ENCODE measurements at places on chromosomes 5 and 9.

GRCh38 chr5:15215056-15215455 lies 284.9 kb upstream of the FBXL7 start:
- no peak for DNase-seq

DNA sequence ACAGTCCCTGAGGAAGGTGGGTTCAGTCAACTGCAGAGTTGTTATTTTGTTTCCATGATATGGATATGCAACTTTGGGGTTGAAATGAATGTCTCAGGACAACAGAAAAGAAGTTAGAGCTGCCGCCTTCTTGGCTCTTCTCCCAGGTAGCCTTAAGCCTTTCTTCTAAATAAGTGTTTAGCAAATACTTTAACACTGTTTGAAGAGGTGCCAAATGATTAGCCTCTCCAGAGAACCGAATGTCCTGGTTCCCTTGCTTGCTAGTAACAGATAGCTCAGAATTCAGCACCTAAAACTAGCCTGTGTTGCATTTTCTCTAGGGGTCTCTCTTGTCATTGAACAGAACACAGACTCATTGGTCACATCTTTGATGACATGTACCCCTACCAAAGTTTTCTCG lies 127.7 kb upstream of the PIK3R1 start:
- no peak for DNase-seq

GRCh38 chr9:1947438-1947837 lies 67.7 kb upstream of the SMARCA2 start:
- DNase-seq = no peak

- DNase-seq = no peak
Measured at GRCh38 chr9:91151718-91152095, 210.0 kb downstream of the AUH start.

GRCh38 chr5:17156463-17156862 lies 61.0 kb upstream of the BASP1 start:
- DNase-seq = no peak

GRCh38 chr9:131410044-131410491 lies 16.2 kb downstream of the PRRC2B start:
- DNase-seq = no peak

- DNase-seq = peak; percentile 4
Measured at GRCh38 chr5:173829826-173830225, 58.3 kb upstream of the CPEB4 start.

- no peak for DNase-seq
Measured at GRCh38 chr9:114065304-114065703, 12.8 kb downstream of the AMBP start.

All from NCI-H510A (cell line).